ENCODE measurements at places on chromosomes 12 and 14.

DNA sequence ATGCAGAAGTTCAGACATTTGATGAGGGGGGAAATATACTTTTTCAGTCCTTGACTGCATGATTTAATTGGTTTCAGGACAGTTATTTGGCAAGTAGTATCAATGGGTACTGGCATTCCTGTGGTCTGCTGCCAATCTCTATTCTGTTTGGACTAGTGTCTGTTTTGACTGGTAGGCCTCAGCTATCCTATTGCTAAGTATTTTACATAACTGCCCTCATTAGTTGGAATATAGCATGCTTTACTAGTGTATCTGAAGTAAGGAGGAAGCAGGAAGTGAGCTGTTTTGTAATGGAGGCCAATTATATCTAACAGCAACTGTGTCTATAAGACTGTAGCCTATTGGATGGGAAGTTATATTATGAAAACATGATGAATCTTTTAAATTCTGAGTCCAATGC is 104.3 kb downstream of the FLRT2 start:
- DNase-seq, result no peak

GRCh38 chr14:88321692-88322503 is 1.2 kb downstream of the KCNK10 start:
- DNase-seq, result peak; percentile 38

DNA sequence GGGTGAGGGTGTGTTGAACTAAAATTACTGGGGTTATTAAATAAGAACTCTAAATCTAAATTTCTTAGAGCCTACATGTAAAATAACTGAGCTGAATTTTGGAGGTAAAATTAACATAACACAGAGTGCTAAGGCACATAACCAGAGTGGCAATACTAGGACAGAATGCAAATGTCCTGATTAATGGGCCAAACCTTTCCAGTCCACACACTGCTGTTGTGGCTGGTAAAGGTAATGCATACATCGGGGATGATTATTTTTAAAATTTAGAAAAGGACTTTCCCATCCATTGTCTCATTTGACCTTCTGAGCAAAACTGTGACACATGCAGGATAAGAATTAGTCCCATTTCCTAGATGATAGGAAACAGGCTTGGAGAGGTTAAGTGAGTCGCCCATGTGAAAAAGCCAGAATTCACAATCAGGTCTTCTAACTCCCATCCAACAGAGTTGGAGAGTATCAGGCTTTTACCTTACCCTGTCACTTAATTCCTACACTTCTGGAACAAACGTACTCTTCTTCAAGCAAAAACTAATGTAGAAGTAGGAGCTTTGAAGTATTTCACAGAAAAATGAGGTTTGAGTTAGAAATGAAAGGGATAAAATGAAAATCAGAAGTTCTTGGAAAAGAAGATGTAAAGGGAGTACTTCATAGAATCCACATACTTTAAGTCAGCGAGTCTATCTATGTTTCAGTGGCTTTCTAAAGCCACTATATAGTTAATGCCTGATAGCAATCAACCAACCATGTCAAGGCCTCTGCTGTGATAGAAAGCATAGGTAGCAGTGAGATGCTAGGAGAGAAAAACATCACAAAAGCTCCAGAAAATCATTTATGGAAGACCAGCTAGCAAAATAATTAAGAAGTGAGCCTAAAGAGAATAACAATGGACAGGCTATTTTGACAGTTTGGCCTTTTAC is 334.9 kb upstream of the DIO2 start:
- DNase-seq, result no peak

- no peak for DNase-seq
These were observed 40.5 kb upstream of the PTCSC3 start for GRCh38 chr14:36217027-36217426.

- DNase-seq, result no peak
These were observed 6.1 kb downstream of the NT5DC3 start for GRCh38 chr12:103834942-103835341.

Data from GM13977 (cell line).